Activated CD4-positive, CD25-positive, alpha-beta regulatory T cell treated with anti-CD3 and anti-CD28 coated beads, Interleukin-2, amount 50 U/mL, for 72 hours (primary cell): ENCODE measurements at places on chromosomes 3 and 15.

DNA sequence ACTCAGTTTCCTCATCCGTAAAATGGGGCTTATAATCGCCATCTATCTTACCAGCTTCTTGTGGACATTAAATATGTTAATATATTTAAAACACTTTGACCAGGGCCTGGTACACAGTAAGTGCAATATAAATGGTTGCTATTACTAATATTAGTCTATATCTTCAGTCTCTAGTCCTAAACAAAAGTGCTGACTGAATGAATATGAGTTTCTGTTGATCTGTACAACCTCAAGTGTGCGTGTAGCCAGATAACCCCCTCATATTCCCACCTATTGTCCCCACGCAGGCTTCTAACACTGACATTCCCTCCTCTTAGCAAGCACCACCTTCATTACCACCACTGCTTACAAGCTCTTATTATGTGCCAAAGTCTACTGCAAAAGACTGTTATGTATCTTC is 27.6 kb upstream of the LMCD1 start:
- DNase-seq: no peak

DNA sequence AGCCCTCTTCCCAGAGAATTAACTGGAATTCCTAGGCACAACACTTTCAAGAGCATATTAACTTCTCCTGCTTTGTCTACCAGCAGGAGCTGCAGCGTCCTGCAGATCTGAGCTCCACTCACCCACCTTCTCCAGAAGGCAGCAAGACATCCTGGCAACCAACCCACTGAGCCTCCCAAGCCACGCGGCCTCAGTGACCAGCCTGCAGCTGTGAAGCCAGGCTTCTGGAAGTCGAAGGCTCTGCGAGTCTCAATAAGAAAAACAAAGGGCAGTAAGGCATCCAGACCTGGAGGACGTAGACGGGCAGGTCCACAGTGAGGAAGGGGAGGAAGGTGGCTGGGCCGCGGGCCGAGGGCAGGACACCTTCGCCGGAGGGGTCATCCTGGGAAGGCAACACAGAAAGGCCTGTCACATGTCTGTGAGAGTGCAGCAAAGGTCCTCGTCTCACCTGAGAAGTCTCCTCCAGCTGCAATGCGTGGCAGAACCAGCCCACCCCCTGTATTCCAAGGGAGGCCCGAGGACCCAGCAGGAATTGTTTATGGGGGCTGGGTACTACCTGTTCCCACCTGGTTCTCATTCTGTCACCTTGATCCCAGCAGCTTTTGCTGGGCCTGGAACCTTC is 36.2 kb downstream of the ZXDC start:
- DNase-seq: peak; percentile 21

- DNase-seq: no peak
Measured at GRCh38 chr15:32704395-32704981, 13.3 kb upstream of the GREM1 start.

GRCh38 chr15:90425726-90426346 is 37.8 kb downstream of the IQGAP1 start:
- DNase-seq: no peak

- DNase-seq: no peak
Measured at GRCh38 chr3:139203752-139204151, 140.1 kb upstream of the MRPS22 start.

- no peak for DNase-seq
Measured at GRCh38 chr3:120462409-120462959, 11.7 kb upstream of the FSTL1 start.

GRCh38 chr3:43285644-43286043 is 696 bp upstream of the SNRK start:
- DNase-seq: no peak

DNA sequence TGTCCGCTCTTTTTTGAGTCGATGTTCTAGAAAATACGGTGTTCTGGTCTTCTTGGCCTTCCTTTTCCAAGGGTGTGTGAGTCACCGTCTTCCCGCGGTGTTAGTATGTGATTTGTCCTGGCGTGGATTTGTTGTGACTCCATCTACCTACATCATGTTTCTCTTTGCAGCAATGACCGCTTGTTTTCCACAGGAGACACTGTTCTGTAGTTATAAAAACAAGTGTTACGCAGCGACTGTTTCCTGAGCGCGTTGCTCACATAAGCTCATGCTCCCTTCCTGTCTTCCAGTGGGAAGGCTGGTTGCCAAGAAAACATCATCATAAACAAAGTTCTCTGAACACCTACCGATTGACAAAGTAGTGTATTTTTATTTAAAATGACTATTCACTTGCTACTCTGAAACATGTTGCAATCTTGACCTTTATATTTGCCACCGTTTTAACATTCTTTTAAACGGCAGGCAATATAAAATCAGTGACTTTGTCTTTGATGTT is 19.0 kb downstream of the USP13 start:
- no peak for DNase-seq

GRCh38 chr3:73210759-73211158 is 149.3 kb downstream of the EBLN2 start:
- DNase-seq: no peak

DNA sequence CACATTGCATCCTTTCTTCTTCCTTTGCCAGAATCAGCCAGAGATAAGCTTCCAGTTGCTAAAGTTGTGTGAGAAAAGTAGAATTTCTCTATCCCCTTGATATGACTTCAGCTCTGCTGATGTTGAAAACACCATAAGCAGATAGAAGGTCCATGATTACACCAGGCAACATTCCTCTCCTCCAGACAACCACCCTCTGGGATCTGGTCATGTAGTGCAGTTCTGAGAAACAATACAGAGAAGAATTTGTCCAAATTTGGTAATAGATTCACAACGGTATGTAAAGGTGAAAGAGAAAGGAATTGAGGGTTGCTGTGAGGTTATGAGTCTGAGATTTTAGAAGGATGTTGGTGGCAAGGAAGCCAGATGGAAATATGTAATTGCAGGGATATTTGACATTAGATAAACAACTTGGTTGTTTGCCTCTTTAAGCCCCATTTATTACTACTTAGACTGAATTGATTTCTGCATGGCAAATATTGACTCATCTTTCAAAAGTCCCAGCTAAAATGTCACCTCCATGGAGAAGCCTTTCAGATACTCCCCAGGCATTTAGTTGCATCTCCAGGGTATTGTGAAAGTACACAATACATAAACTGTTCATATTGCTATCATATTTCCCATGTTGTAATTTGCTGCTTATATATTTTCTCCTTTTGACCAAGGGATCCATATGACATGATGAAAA is 134.9 kb downstream of the GAP43 start:
- no peak for DNase-seq

GRCh38 chr3:127905556-127905955 is 9.5 kb upstream of the KBTBD12 start:
- no peak for DNase-seq

GRCh38 chr3:112199622-112200316 is 66.7 kb upstream of the GCSAM start:
- DNase-seq: no peak

- no peak for DNase-seq
Measured at GRCh38 chr3:154926721-154927120, 153.4 kb upstream of the MME start.

GRCh38 chr3:186815435-186815834 is 9.2 kb upstream of the RFC4 start:
- DNase-seq: no peak

DNA sequence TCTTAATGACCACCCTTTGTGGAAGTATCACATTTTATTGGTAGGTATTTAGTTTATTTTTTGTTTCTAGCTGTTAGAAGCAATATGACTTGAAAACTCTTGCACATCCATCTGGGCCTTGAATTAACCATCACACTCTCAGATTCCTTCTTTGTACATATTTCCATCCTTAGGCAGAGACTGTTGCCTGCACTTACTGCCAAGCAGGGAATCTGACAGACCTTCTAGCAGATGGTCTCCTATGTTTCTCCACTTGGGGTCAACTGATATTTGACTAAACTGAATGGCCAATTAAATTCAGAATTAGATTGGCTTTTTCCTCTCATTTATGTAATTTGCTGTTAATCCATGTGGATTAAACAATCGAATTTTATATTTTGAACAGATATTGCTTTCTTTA is 324.9 kb upstream of the TGFBR2 start:
- DNase-seq: no peak

- DNase-seq: no peak
Measured at GRCh38 chr3:81778678-81779182, 17.3 kb upstream of the GBE1 start.

- DNase-seq: no peak
Measured at GRCh38 chr3:116837483-116837882, 127.9 kb downstream of the TUSC7 start.
